ENCODE measurements at places on chromosomes 12 and 14.
A peak's percentile ranks its signal among the peaks of the same experiment; 100 is the strongest.

GRCh38 chr12:132173135-132174014 is 29.1 kb downstream of the NOC4L start:
- no peak for DNase-seq

DNA sequence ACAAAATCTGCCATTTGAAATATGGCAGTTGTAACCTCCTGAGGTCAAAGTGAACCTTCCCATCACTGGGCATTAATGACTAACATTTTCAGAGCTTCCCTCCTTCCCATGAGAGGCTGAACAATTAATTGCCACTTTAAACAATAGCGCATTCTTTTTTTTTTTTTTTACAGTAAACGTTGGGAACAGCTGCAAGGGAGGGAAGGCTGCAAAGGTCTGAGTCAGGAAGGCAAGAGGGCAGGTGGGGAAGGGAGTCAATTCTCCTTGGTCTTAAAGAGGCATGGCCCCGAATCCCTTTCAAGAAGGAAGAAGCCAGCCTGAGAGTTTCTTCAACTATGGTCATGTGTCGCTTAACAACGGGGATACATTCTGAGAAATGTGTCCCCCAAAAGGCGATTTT is 41.0 kb upstream of the PLEKHG3 start:
- DNase-seq = no peak

DNA sequence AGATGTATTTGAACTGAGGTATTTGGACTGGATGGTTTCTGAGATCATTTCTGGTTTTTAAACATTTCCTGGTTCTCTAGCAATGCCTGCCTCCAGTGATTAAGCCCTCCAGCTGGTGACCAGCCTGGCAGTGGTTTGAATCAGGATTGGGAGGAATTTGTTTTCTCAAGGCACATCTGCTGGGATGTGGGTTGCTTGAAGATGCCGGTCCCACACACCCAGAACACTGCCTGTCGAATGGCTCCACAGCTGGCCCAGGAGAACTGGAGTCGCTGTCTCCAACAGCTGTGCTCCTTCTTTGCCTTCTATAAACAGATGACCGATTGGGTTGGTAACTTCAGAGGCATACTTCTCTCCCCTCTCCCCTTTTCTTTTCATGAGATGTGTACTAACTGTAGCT is 258.0 kb upstream of the DDHD1 start:
- no peak for DNase-seq

DNA sequence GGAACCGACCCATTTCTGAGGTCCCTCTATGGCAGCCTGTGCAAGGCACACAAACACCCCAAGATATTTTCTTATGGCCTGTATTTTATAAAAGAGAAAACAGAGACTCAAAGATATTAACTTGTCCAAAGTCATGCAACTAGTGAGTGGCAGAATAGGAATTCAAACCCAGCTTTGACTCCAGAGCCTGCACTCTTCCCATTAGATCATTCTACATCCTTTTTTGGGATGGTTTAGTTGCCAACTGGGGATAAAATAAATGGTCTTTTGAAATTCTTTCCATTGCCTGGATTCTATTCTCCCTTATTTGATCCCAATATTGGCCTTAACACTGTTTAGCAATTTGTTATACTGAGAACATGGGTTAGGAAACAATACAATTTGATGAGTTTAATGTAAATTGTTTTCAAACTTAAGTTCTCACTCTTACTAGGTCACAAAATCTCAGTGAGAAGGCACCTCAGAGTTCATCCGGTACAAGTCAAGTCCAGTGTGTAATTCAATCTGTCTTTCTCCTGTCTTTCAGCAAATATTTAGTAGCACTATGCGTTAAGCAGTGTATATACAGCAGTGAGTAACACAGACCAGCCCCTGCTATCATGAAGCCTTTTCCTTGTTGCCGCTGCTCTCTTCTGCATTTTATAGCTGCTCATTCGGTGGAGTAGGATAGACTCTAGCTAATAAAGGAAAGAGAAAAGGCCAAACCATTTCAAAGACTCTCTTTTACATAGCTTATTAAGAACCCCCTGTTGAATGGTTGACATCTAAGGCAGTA is 162.1 kb upstream of the IFNG-AS1 start:
- DNase-seq = no peak

GRCh38 chr14:25909045-25909747 is 688.6 kb downstream of the NOVA1 start:
- DNase-seq = no peak

- DNase-seq = no peak
Measured at GRCh38 chr12:20128928-20129327, 239.4 kb upstream of the PDE3A start.

- no peak for DNase-seq
Measured at GRCh38 chr12:105469211-105469610, 138.7 kb downstream of the C12orf75 start.

- DNase-seq = no peak
Measured at GRCh38 chr12:78559416-78559815, 305.2 kb upstream of the SYT1 start.

GRCh38 chr12:50123203-50123602 is 11.2 kb downstream of the COX14 start:
- no peak for DNase-seq

- peak; percentile 5 for DNase-seq
Measured at GRCh38 chr14:100709289-100710284, 17.1 kb upstream of the DLK1 start.

DNA sequence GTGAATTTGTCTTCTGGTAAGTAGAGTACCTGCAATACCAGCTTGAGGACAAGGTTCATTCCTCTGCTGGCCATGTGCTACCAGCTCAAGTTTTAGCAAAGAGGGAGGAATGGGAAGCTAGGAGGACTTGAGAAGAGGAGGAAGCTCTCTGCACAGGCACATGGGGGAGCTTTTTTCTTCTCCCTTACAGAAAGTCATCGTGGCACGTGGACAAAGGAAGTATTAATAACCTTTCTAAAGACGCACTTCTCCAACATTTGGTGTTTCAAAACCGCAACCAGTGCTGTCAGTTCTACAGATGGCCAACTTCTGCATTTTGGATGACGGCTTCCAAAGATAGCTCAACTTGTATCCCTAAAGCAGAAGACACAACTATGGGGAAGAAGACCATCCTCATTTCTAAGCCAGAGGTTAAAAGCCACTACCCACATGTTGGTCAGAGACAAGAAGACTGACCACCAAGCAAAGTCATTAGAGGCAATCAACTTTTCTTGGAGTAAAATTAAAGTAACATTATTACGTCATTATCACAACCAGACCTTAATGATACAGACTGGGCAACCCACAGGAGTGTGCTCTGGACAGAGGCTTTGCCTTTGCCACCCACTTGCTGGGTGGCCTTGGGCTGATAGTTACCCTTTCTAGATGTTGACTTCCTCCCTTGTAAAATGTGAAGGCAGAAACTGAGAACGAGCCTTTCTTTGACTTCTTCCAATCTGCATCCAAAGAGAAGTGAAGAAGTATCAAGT is 12.3 kb upstream of the TMED10 start:
- no peak for DNase-seq

DNA sequence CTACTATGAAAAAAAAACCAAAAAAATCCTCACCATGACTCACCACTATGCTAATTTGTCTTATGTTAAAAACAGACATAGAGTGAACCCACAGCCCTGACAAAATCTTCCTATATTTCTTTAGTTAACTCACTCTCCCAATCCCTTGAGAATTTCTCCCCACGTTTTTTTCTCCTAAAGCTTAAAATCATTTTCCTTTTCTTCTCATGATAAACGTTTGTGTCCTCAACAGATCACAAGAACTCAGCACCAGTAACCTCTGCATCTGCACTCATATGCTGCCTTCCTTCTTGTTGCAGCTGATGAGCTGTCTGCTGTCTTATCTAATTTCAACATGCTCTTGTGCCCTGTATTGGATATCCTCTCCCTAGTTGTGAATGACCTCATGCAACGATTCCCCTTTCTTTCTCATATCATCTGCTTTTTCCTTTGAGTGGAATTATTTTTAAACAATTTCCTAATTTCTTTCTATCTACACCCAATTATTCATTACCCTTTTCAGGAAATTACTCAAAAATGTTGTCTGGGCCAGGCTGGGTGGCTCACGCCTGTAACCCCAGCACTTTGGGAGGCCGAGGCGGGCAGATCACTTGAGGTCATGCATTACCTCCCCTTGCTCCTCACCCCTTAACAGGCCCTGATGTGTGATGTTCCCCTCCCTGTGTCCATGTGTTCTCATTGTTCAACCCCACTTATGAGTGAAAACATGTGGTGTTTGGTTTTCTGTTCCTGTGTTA is 427.5 kb upstream of the MGAT4C start:
- no peak for DNase-seq

Measured in stimulated activated CD4-positive, alpha-beta T cell treated with anti-CD3 and anti-CD28 coated beads, Interleukin-12 subunit alpha, Interleukin-12 subunit beta, amount 100 ng/mL, for 48 hours (primary cell).